Germinal center (tissue), 1 donor: ENCODE measurements at places on chromosomes 5 and 9.
A peak's percentile ranks its signal among the peaks of the same experiment; 100 is the strongest.

DNA sequence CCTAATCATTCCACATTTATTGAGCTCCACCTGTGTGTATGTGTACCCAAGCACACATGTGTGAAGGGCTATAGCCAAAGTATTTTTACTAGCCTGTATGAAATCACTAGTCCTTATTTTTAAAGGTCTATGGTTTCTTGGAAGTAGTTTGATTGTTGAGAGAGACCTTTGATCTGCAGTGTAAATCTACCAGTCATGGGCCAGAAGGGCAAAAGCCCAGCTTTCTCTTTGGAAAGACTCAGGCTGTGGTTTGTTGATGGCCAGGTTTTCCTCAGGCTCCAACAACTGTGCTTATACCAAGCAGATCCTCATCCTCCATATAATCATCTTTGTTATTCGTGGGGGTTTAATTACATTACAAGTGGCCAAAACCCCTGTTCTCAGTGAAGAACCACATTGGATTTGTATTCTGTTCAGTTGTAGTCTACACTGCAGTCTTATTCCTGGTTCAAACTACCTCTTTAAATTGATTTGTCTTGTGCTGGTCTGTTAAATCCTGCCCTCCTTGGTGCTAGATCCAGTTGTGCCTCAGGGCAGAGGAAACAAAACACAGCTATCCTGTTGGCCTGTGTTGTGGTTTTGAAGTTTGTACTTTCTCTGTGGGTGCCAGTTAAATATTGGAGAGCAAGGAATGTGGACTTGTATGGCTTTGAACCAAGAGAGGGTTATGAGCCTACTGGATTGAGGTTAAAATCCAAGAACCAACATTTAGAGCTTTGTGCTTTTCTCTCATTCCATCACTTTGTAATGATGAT, 13.3 kb downstream of the CDC26 start:
- no peak for DNase-seq

- no peak for DNase-seq
Observed at GRCh38 chr9:95478335-95478734, 38.4 kb downstream of the PTCH1 start.

- no peak for DNase-seq
Observed at GRCh38 chr5:163604013-163604412, 98.6 kb downstream of the MAT2B start.

DNA sequence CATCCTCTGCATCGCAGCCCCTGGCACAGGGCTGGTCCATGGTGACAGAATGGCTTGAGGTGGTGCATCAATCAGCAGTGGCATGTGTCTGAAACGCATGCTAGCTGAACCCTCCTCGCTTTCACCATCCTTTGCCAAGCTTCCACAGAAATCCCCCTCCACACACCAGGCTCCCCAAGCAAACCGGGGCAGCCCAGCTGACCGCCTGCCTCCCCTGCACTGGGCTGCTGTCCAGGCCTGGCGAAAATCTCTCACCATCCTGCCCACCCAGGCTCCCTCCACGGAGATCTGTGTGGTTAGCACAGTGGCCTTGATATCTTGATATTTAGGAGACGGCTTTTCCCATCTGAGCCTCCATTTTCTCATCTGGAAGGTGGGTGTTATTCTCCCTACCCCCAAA, 905 bp upstream of the HRH2 start:
- DNase-seq = no peak

GRCh38 chr9:72911816-72912215, 41.0 kb downstream of the ALDH1A1 start:
- DNase-seq = no peak

- DNase-seq = no peak
Observed at GRCh38 chr5:156591631-156592030, 258.5 kb upstream of the PPP1R2B start.

DNA sequence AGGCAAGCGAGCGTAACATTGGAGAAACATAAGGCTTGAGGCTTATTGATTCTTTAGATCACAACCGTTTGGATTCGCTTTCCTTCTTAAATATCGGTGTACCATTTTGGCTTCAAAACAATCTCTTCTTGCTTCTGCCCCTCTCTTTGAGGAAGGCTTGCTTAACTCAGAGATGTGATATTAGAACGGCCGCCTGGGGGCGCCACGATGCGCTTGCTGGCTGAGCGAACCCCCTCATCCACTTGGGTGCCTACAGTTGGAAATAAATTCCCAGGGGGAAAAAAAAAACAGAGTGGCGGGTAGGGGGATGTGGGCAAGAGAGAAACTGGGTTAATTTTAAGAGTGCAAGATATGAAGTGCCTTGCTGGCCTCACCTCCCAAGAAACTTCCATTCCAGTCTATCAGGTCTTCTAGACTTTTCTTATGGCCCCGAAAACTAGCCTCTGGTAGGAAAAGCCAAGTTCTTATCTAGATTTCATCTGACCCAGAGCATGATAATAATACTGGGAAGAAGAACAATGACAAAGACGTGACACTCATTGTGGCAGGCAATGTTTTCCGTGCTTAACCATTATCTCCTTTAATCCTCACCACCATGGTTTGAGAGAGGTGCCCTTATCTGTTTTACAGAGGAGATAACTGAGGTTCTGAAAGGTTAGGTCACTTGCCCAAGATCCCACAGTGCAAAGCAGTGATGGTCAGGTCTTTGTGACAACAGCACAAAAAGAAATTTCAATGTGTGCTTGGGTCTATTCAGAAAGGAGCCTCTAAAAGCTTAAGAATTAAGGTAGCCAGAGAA, 115.8 kb downstream of the DPYSL3 start:
- DNase-seq = no peak

- no peak for DNase-seq
Observed at GRCh38 chr5:97888439-97888838, 705.4 kb upstream of the RIOK2 start.

DNA sequence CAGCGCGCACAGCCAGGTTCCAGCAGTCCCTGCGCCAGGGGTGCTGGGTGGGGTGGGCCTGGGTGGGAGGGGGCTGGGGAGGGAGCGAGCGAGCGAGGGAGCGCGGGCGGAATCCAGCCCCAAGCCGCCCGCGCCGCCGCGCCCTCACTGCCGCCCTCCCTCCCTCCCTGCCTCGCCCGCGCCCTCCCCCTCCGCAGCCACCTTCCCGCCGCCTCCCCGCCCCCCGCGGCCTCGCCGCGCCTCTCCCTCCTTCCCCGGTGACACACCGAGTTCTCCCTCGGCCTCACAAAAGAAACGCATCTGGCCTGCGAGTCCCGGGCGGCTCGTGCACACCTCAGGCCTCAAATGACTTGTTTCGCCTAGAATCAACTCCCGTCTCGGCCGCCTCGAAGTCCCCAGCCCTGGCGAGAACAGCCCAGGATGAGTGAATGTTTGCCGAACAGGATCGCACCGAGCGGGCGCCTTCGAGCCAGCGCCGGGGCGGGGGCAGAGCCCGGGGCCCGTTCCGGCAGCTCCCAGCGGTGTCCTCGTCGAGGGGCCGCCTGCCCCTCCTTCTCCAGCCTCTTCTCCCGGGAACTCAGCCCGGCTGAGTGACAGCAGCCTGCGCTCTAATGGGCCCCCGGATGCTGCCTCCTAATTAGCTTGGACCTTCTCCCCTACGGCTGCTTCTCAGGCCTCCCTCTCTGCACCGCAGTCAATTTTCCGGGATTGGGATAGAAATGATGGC, 371 bp upstream of the PITX1 start:
- DNase-seq = peak; percentile 51

- DNase-seq = no peak
Observed at GRCh38 chr5:6220346-6221088, 157.8 kb downstream of the MED10 start.

- no peak for DNase-seq
Observed at GRCh38 chr5:91125916-91126315, 257.2 kb downstream of the ARRDC3 start.

DNA sequence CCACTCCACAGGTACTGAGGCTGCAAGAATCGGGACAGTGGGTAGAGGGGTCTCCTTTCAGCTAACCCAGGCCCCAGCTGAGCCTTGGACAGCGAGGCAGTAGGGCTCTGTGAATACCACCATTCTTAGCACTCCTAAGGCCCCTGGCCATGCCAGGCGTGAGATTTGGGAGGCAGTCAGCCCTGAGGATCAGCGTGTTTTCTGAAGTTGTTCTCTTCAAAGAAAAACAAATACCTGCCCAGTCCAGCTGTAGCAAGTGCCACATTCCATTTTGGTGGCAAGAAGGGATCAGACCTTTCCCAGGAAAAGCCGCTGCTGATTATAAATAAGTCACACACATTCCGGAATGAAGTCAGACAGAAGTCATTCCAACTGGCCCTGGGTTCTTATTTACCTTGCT, 47.8 kb downstream of the RALGPS1 start:
- no peak for DNase-seq

GRCh38 chr9:79060766-79061165, 511.0 kb upstream of the TLE4 start:
- DNase-seq = no peak

DNA sequence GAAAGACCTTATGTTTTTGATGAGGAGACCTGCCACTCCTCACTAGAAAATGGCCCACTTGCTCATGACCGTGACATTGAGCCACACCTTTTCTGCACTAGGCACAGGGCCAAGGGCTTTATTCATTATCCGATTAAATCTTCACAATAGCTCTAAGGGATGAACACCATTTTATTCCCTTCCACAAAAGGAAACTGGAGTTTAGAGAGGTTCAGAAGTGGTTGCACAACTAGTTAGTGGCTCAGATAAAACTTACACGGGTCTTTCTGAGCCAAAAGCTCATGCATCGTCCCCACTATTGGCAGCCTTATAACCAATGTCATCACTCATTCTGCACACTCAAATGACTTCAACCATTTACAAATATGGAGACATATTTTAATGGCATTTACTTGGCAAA, 39.4 kb downstream of the SUSD1 start:
- DNase-seq = no peak

DNA sequence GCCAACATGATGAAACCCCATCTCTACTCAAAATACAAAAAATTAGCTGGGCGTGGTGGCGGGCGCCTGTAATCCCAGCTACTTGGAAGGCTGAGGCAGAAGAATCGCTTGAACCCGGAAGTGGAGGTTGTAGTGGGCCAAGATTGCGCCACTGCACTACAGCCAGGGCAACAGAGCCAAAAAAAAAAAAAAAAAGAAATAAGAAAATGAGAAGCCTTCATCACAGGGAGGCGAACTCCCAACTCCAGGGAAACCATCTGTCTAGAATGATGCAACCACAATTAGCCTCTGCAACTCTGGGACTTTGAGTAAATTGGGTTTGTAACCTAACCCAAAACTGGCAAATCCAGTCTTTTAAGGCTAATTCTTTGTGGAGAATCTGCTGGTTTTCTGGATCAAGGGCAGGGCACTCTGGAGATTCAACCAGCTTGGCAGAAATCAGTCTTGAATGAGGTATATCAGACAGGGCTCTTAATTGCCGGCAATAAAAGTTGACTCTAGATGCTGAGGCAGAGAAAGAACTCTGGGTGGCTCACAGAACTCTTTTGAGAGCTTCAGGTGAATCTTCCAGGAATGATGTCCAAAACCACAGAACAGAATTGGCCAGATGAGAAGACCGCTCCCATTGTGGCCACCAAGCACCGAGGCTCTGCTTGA, 9.9 kb downstream of the S100Z start:
- DNase-seq = no peak

DNA sequence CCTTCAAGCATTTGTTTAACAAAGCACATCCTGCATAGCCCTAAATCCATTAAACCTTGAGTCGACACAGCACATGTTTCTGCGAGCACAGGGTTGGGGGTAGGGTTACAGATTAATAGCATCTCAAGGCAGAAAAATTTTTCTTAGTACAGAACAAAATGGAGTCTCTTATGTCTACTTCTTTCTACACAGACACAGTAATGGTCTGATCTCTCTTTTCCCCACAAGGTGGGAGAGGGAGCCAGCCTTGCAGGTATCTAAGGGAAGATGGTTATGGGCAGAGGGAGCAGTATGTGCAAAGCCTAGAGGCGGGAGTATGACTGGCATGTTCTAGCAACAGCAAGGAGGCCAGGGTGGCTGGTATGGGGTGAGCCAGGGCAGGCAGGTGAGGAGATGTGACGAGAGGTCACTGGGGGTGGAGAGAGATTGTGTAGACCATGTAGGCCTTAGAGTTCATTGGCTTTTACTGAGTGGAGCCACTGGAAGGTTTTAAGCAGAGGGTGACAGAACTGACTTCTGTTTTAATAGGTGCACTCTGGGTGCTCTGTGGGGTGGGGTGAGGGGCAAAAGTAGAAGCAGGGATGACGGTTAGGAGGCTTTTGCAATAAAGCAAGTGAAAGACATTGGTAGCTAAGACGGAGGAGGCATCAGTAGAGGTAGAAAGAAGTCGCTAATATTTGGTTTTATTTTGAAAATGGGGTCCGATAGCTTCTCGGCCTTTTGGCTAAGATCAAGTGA, 5.1 kb upstream of the RPS14 start:
- no peak for DNase-seq

- no peak for DNase-seq
Observed at GRCh38 chr5:123599171-123599570, 87.2 kb downstream of the CSNK1G3 start.
